NCI-H2029 treated with DMSO at 0.1 percent for 48 hours (cell line): ENCODE measurements at places on chromosomes 5 and 9.

DNA sequence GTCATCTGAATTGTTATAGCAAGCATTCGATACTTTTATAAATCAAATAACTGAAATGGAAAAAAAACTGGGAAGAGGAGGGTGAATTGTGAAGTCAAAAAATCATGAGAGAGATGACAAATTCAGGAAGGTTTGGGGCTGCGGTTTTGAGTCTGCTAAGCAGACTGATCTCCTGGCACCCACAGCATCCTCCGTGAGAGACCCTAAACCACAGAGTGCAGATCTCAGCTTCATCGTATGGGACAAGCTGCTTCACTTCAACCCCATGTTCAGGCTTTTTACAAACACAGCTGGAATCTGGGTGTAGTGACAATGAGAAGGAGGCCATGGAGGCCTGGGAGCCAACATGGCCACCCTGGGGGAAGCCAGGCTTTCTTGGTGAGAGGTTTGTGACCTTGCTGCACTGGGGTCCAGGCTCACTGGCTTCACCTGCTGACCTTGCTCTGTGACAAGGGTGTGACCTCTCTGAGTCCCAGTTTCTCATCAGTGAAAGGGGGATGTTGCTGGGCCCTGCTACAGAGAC is 19.4 kb downstream of the USP20 start:
- no peak for DNase-seq

DNA sequence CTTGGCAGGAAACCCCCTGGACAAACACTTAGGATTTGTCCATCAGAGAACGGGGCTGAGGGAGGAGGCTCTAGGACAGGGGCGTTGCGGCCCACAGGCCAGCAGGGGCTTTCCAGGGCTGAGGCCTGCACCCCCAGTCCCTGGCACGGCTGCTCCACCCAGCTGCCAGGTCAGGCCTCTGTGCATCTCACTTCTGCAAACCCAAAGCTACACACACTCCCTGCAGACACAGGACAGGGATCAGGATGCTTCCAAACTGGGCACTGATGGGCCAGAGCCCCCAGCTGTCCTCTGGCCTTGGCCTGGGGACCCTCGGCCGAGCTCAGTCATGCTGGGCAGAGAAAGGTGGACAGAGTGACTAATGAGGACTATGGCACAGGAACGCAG is 106.2 kb upstream of the SARDH start:
- peak; percentile 7 for DNase-seq

GRCh38 chr5:156274453-156274852 is 52.5 kb upstream of the SGCD start:
- no peak for DNase-seq

GRCh38 chr5:109567374-109568044 is 122.2 kb upstream of the MAN2A1 start:
- DNase-seq, result no peak

- DNase-seq, result no peak
Observed at GRCh38 chr5:157186309-157187045, 5.8 kb downstream of the ITK start.

DNA sequence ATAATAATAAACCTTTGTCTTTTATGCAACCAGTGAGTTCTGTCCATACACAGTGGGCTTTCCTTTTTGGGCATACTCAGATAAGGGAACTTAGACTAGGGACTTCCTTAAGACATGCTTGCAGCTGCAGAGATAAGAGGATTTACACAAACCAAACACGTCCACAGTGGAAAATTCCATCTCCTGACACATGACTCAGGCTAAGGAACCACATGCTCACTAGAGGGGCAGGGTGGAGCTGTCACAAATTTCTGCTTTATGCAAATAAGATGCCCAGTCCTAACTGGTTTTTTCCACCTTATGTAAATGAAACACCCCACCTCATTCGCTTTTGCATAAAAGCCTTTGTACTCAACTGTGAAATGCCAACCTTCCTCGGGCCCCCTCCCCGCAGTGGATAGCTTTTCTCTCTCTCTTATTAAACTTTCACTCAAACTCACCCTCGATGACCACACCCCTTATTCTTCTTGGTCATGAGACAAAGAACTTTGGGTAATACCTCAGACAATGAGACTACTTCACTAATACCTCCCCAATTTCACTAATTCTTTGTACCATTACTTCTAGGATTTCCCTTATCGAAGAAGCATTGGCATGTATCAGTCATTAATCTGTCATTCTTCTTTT is 170.3 kb upstream of the FTMT start:
- DNase-seq, result no peak

GRCh38 chr5:35194635-35195471 is 35.4 kb downstream of the PRLR start:
- DNase-seq, result no peak

- DNase-seq, result no peak
Observed at GRCh38 chr5:62341783-62342475, 35.9 kb downstream of the KIF2A start.

GRCh38 chr9:80615964-80616363 is 1044.2 kb downstream of the TLE4 start:
- no peak for DNase-seq

DNA sequence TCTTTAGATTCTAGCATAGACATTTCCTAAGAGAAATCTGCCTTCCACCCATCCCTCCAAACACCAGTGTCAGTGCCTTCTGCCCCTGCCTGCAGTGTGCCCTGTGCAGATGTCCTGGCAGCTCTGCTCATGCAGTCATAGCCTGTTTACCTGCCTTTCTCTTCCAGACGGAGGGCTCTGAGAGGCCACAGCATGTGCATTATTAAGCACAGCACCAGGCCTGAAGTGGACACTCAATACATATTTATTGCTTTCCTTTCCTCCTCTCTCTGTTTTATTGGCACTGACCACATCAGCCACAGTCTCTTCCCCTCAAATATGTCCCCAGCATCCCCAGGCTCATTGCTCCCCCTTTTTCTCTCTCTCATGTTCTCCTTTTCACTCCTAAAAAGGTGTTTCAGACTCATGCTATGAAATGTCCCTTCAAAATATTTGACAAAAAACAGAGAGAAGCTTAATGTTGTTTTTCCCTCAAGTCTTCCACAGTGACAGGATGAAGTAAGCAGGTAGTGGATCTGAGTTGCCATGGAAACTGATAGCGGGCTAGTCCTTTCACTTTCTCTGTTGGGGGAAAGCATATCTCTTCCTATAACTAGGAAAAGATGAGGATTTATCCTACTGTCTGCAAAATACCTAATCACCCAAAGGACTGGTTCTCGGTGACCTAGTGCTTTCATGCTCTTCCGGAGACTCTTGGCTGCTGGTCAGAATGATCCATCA is 100.9 kb downstream of the ATP10B start:
- DNase-seq, result no peak

DNA sequence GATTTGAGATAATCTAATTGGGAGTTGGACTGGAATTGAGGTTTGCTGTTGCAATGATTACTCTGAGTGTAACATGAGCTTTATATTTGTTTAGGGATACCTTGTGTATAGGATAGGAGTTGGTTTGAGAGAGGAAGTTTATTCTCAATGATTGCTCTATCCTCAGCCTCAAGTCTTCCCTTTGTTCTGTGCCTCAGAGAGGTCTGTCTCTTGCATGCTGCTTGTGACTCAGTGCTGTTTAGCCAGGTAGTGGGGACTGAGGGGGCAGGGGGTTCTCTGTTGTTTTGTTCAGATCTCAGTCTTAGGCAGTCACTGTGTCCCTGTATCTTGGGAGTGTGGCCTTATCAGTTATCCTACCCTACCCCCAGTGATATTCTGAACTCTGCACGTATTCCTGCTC is 192.1 kb downstream of the SPATA31D1 start:
- DNase-seq, result peak; percentile 25

- peak; percentile 67 for DNase-seq
Observed at GRCh38 chr5:123874600-123875201, 362.7 kb downstream of the CSNK1G3 start.

DNA sequence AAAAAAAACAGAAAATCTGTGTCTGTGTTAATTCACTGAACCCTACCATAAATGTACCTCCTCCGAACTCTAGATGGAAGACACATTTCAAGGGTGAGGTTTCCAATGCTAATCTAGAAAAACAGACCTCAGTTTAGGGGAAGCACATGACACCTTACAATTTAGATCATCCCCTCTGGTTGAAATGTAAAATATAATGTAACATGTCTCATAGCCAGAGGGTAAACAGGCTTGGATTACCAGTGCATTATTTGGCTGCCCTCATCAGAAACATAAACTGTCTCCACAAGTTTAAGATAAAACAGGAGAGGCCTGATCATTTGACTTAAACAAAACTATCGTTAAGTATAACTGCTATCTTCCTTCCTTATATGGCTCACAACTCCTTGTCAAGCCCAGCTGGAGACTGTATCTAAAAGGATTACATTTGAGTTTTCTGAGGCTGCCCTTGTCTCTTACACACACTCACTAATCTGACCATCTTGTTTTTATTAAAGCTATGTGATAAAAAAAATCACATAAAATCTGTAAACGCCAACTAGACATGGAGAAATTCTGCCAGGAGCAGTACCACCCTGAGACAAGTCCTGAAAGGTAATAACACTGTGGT is 105.7 kb downstream of the LURAP1L start:
- no peak for DNase-seq

DNA sequence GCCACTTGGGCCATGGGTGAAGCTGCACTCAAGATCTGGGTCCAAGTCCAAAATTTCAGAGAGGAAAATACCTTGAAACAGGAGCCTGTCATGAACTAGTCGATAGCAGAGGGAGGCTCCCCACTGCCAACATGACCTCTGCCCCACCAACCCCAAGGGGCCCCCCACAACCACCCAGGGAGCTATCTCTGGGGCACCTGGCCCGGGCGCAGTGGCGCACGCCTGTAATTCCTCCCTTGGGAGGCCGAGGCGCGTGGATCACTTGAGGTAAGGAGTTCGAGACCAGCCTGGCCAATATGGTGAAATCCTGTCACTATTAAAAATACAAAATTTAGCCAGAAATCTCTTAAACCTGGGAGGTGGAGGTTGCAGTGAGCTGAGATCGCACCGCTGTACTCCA is 20.1 kb upstream of the HMCN2 start:
- DNase-seq, result no peak

- no peak for DNase-seq
Observed at GRCh38 chr5:154647761-154648145, 107.4 kb upstream of the LARP1 start.

DNA sequence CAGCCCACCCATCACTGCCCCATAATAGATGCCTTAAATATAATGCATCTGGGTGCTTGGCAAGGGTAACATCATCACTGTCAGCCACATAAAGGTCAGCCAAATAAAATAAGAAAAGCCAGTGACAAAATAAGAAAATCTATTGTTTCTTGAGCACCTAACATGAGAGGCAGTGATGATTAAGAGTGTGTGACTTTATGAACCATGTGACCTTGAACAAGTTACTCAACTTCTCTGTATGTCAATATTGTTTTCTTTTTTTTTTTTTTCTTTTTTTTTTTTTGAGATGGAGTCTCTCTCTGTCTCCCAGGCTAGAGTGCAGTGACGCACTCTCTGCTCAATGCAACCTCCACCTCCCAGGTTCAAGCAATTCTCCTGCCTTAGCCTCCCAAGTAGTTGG is 98.7 kb downstream of the CDK5RAP2 start:
- no peak for DNase-seq

GRCh38 chr5:31148959-31149475 is 44.5 kb upstream of the CDH6 start:
- no peak for DNase-seq

DNA sequence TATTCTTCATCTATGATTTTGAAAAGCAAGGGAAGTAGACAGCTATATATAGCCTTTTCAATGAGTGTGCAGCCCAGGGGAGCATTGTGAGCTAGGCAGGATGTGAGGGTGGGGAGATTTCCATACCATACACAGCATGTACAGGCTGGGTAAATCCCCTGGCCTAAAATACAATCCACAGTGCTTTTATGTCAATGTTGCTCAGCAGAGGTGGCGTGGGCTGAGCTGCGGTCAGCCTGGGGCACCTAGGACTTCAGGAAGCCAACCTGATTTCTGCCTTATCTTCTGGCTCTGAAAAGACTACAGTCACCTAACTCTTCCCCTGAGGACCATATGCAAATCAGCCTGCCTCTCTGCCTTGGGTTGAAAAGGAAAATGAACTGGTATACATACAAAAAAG is 6.3 kb upstream of the GARIN3 start:
- DNase-seq, result no peak

DNA sequence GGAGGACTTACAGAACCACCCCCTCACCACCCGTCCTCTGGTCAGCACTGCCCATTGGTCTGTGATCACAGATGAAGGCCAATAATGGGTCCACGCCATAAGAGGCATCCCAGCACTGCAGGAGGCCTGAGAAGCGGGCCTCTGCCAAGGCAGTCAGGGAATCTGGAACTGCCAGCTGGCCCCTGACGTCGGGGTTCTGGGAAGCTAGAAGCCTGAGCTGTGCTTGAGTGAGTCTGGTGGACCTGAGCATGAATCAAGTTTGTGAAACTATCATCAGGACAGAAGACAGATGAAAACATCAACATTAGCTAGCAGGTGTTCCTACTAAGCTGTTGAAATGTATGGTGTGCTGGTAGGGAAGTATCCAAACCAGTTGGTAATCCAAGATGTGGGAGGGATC is 7.8 kb downstream of the ANGPTL2 start:
- no peak for DNase-seq
